Bronchial epithelial cell (primary cell): ENCODE measurements at places on chromosomes 3 and 15.

DNA sequence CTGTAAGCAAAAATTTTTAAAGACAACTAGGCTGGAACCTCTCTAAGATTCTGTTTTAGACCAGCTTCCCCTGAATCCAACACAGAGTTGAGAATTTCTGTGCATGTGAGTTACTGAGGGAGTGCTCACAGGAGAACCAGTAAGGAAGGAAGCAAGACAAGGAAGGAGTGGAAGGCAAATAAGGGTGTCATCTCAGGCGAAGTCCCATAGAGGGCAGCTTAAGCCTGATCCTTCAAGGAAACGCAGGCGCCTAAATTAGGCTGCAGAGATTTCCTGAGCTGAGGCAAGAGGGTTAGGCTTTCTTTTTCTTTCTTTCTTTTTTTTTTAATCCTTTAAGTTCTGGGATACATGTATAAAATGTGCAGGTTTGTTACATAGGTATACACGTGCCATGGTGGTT lies 36.2 kb upstream of the COL6A6 start:
- peak; percentile 44 for DNase-seq

DNA sequence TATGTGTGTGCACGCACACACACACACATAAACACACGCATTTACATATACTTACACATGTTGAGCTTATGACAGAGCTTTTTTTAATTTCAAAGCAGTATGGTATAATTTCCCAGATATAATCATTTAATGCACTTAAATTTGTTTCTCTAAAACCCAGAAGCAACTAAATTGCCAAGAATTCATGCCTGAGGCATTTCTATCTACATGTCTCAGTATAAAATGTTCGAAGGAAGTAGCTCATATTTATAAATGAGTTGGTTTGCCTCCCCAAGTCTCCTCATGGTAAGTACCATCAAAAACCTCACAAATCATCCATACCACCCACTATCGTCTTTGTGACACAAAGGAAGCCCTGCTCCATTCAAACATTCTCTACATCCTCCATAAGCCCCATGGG lies 130.6 kb downstream of the RPL22L1 start:
- DNase-seq = no peak

DNA sequence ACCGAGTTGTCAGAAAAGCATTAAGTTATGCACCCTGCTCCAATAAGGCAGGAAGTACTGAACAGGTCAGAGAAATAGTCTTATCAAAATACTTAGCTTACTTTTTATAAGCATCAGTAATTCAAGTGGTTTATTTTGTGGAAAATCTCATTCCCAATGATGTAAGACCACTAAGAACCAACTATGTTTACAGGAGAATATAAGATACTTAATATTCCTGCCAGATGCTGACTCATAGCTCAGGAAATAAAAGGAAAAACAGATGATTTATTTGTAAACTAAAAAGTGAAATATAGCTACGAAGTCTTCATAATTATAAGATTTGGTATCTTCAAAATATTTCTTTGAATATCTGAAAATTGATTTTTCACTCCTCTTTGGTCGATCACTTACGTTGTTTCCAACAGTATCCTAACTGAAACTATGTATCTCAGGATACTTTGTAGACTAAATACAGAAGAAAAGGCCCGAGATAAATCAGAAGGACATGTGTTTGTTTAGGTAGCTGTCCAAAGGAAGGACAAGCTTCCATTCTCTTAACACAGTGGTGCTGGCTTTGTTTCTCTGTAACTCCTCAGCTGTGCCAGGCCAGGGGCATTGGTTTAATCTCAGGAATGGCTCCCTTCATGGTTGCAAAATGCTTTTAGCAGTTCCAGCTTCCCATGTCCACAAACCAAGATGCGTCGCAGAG lies 295.8 kb downstream of the GBE1 start:
- DNase-seq = peak; percentile 6

DNA sequence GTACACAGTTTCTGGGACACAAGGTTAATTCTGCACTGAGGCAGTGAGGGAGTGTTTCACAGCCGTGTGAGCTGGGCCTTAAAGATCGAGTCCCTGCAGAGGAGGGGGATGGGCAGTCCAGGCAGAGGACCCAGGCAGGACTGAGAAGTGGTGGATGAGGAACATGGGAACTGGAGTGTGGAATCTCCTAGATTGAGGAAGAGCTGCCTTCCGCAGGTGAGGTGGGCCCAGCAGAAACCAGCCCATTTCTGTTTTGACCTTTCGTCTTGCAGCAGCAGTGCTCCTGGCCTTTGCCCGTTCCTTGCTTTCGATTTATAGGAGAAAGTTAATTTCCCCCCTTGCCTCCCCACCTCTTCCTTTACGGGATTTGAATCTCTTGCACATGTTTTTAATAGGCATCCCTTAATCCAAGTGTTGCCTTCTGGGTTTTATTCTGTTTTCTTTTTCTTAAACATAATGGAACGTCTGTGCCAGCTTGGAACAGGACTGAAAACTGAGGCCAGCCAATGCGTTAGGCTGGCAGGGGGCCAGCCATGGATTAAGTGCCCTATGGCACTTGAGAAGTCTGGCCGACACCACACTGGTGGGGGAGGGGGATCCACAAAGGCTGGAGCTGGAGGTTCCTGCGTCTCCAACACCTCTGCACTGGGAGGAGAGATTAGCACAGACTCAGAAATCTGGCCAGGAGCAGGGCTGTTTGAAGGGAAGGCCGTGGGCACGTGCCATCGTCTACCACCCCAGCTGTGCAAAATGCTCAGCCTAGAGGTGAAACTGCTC lies 78.1 kb downstream of the AAGAB start:
- no peak for DNase-seq

DNA sequence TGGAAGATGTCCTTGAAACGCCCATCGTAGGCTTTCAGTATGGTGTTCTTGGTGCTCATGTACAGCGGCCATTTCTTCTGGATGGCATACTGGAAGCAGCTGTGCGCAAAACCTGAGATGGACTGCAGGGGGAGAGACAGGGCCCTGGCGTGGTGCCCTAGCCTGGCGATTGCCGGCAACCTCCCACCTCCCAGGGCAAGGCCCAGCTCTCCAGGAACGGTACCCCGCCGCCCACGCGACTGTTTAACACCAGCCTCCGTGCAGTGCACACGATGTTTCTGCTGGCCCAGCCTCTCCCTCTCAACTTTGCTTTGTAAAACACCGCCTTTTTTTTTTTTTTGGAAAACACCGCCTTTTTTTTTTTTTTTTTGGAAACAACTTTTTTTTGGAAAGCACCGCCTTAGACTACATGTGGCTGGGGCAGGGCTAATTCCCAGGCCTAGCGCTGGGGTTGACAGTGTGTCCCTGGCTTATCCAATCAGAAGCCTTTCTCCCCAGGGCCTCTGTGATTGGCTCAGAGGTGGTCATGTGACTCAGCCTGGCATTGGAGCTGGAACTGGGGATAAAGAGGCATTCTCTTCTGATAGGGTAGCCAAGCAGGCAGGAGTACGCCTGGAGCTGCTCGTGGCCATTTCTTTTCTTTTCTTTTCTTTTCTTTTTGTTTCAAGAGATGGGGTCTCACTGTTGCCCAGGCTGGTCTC lies 14.7 kb downstream of the IDH2 start:
- DNase-seq = no peak

- DNase-seq = peak; percentile 29
Observed at GRCh38 chr3:28699283-28699682, 350.7 kb upstream of the AZI2 start.
